ENCODE measurements at places on chromosomes 13 and 19.

GRCh38 chr13:108176685-108177274, 38.6 kb downstream of the LIG4 start:
- DNase-seq: peak; percentile 17

GRCh38 chr13:32790731-32791130, 204.5 kb downstream of the PDS5B start:
- DNase-seq: no peak

GRCh38 chr19:49951806-49952478, 9.0 kb downstream of the SIGLEC11 start:
- no peak for DNase-seq

DNA sequence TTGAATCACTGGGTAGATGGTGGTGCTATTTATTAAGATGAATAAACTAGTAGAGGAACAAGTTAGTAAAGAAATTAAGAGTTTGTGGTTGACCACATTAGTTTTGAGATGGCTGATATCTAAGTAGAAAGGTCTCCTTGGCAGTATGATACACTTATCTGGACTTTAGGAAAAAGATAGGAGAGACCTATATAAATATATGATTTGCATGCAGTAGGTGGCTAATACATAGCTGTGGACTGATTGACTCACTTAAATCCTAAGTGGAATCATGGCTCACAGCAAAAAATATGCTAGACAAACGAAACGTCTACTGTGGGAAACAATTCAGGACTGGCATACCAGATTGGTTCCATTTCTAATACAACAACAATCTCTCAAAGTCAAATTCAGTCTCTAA, 92.0 kb downstream of the CAB39L start:
- DNase-seq: peak; percentile 60

- DNase-seq: no peak
These were observed 1899.4 kb downstream of the PCDH9 start for GRCh38 chr13:65330691-65331090.

- no peak for DNase-seq
These were observed 19.9 kb downstream of the ZFP30 start for GRCh38 chr19:37635076-37636056.

GRCh38 chr19:50723069-50723468, at the start of gene CLEC11A:
TSS of gene CLEC11A (plus strand) at chr19:50723364. CDS start at chr19:50723526, 162 bp downstream.
- no peak for DNase-seq

- no peak for DNase-seq
These were observed 43.2 kb downstream of the FLT3 start for GRCh38 chr13:28056970-28057712.

DNA sequence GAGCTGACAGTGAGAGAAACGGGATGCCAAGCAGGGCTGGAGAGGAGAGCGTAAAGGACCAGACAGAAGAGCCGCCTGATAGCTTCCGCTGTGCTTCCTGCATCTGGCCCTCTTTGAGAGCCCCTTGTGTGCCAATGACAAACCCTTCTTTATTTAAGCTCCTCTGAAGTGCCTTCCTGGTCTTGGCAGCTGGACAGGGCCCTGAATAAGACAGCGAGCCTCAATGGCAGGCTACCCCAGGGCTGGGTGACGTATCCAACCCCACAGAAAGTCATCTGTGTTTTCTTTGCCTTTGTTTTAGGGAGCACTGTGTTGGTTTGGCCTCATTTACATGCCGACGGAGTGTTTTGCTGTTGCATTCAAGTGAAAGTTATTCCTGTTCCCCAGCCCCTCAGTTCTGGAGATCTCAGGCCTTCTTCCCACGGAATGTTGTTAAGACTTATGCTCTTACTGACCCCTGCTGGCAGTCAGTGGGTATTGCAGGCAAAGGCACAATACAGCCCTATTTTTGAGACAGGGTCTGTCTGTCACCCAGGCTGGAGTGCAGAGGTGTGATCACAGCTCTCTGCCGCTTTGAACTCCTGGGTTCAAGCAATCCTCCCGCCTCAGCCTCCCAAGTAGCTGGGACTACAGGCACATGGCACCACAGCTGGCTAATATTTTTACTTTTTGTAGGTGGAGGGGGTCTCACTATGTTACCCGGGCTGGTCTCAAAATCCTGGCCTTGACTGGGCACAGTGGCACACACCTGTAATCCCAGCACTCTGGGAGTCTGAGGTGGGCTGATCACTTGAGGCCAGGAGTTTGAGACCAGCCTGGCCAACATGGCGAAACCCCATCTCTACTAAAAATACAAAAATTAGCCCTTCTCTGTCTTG, 16.8 kb downstream of the CCL25 start:
- DNase-seq: no peak

DNA sequence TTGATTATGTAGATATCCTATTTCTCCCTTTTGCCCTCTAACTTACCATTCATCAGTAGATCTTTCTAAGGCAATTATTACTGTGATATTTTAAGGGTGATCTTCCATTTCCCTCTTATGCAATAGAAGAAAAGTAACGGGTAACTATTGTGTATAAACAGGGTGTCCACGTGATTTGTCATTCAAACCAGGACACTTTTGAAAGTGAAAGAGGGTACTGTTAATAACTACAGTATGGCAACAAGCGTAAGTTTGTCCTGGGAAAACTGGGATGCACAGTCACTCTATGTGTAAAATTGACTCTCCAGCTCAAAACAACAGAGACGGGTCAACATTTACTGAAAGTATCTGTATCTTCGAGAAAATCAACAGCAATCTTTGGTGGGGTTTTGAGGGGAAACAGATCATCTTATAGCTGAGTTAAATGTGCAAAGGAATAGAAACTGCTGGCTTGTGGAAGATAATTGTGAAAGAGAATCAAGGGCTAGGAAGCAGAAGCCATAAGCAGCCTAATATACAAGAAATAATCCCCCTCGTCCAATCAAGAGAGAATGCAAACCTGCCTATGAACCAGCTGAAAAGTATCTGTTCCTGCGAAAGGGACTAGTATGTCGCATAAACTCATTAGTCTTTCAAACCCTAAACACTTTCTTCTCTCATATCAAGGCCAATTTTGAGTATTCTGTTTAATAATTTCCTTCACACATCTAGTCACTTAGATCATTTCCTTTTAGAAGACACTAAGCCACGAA, 126.7 kb downstream of the FOXO1 start:
- no peak for DNase-seq

DNA sequence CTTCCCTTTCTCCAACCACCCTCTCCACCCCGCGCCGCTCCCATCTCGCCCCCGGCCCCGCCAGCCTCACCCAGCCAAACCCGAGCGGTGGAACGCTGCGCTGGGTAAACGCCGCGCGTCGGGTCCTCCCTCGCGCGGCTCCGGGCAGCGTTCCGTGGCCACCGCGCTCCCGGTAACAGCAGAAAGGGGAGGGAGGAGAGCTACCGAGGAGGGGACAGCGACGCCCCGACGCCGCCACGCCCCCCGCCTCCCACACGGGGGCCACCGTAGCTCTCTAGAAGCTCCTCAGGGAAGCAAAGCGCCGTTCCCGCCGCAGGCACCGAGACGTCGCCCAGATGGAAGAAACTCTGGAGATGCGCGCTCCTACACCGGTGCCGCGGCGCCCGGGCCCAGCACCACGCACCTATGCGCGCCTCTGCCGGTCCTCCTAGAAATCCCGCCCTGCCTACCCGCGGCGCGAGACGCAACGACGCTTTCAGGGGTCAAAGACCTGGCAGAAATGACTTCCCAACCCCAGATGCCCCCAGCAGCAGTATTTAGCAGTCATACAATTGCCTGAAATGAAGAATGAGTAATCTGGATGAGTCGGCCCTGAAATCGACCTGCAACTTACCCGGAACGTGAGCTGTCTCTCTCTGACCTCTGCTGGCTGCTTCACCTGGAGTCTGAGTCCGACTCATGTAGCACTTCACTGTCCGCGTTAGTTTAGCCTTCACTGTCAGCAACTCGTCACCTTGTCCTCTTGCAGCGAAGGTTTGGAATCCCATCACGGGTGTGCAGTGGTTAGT, at the start of gene RUBCNL:
TSS of gene RUBCNL (minus strand) at position 189 of the 788 bp plus-strand sequence. CDS start 14,777 bp downstream, outside the sequence.
- DNase-seq: peak; percentile 84

DNA sequence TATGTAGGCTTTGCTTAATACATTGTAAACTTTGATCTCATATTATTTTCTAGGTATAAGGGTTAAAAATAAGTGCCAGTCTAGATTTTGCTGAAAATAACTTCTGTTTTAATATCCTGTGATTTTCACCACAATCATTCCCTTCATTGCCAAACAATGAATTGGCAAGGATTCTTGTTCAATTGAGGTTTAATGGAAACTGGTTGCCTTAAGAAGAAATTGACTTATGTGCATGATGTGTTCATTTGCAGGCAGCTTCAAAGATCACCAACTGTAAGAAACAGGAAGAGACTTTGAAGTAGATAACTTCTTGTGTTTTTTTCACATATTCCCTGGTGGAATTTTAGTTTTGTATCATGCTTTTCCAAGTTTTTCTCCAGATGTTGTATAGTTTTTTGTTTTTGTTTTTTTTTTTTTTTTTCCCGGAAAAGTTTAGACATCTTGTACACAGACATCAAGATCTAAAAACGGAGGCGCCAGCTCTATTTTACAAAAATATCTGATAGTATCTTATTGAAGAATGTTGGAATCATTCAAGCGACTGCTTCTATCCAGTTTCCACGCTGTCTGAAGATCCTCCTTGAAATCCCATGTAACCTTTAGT, 108.3 kb downstream of the POSTN start:
- DNase-seq: peak; percentile 0

GRCh38 chr13:65881561-65882155, 1348.5 kb downstream of the PCDH9 start:
- DNase-seq: no peak

- DNase-seq: no peak
These were observed 11.6 kb upstream of the MZF1 start for GRCh38 chr19:58584498-58585441.

- DNase-seq: no peak
These were observed 1.1 kb upstream of the SHD start for GRCh38 chr19:4278010-4278409.

All from kidney tubule cell (primary cell).